Vagina (tissue), 2 donors: ENCODE measurements at places on chromosomes 2 and 18. TPM values are rescaled to one million over a fixed set of nuclear protein-coding genes. Genes with fewer than 3 reads are reported as not detected.

The UGT1A5 gene
- total RNA-seq = 1.2 TPM

DNA sequence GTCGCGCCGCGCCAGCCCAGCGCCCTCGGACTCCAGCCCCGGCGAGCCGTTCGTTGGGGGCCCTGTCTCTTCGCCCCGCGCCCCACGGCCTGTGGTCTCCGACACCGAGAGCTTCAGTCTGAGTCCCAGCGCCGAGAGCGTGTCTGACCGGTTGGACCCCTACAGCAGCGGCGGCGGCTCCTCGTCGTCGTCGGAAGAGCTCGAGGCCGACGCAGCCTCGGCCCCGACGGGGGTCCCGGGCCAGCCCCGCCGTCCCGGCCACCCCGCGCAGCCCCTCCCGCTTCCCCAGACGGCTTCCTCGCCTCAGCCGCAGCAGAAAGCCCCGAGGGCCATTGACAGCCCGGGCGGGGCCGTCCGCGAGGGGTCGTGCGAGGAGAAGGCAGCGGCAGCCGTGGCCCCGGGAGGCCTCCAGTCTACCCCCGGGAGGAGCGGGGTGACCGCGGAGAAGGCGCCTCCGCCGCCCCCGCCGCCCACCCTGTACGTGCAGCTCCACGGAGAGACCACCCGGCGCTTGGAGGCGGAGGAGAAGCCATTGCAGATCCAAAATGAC is 1.4 kb downstream of the PHLPP1 start:
- DNase-seq = no peak

The TPO gene
- 2.0 TPM for total RNA-seq

The SAG gene
- total RNA-seq = not detected

The SERPINB11 gene
- total RNA-seq = 8.6 TPM

DNA sequence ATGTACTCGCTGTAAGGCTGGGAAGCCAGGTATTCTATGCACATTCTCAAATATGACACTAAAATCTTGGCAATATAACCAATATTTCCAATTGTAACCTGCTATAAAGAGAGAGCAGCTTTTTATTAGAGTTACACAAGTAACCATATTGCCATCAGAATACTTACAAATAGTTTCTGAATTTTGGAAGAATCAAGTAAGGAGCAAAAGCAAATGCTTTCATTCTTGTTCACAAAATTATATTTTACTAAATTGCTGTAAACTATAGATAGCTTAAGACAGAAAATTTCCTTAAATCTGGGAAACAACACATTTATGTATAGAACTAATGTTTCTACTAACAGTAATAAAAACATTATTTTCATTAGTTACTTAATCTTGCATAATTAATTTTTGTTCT is 77.2 kb downstream of the EFEMP1 start:
- DNase-seq = no peak

DNA sequence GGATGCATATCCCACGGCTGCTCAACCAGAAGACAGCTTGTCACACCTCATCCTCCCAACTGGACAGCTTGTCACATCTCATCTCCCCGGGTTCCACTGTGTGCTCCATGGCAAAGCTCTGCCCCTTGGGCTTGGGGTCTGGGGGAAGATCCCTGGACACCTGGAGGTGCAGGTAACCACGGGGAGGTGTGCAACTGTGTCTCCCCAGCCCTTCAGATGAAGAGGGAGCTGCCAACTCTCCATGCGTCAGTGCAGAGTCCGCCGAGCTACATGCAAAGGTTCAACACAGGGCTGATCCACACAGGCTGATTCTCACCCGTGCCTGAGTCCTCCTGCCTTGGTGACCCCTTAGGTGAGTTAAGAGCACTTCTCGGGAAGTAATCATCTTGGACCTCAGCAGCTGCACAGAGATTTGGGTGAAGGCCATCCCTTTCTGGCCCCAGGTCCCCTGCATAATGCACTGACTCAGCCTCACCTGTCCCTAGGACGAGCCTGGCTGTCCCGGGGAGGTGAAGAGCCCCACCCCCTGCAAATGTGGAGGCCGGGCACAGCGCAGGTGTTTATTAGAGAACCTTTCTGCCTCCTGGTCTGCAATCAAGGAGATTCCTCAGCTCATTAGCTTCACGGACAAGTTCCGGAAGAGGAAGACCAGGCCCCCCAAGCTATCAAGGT is 157.9 kb downstream of the PXDN start:
- DNase-seq = no peak

- DNase-seq = no peak
Observed at GRCh38 chr2:68294913-68295312, 24.8 kb downstream of the CNRIP1 start.

DNA sequence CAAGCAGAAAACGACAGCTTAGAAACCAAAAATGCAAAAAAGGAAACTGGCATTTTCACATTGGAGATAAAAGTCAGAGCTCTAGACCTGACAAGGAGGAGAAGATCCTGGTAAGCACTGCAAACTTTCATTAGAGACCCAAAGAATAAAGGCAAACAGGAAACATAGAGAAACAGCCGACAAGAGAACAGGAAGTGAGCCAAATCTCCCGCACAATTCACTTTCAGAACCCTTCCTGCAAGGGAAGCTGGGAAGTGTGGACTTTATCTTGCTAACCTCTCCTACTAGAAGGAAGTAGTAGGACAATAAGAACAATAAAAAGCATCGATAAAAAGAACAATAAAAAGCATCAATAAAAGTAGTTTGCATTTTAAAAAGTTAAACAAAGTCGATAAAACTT is 417.8 kb upstream of the SPHKAP start:
- no peak for DNase-seq

The ABCG5 gene
- total RNA-seq = not detected

- DNase-seq = no peak
Observed at GRCh38 chr2:230048010-230048671, 20.6 kb downstream of the SLC16A14 start.

DNA sequence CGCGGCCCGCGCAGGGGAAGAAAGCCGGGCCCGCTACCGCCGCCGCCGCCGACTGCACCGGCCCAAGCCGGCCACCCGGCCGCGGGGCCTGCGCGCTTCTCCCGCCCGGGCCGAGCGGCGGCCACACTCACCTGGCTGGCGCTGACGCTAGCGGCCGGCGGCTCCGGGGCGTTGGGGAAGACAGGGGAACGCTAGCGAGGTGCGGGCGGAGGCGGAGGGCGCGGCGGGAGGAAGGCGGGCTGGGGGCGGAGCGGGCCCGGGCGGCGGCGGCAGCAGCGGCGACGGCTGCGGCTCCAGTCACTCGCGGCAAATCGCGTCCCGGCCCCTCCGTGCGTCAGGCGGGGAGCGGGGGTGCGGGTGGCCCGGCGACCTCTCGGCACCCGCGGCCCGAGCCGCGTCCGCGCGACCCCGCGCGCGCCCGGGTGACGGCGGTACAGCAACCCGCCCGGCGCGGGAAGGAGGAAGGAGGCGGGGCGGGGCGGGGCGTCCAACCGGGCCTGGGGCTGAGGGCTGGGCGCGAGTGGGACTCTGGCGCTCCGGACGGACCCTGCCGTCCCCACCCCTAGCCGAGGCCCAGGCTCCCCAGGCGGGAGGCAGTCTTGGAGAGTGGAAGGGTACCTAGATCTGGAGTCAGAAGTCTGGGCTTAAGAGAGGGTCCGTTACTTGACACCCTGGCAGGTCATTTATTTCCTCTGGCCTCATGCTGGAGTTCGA is at the start of gene SESTD1:
TSS of gene SESTD1 (minus strand) at position 465 of the 714 bp plus-strand sequence. CDS start 72,991 bp downstream, outside the sequence.
- no peak for DNase-seq

The SLC9A2 gene
- not detected for total RNA-seq

DNA sequence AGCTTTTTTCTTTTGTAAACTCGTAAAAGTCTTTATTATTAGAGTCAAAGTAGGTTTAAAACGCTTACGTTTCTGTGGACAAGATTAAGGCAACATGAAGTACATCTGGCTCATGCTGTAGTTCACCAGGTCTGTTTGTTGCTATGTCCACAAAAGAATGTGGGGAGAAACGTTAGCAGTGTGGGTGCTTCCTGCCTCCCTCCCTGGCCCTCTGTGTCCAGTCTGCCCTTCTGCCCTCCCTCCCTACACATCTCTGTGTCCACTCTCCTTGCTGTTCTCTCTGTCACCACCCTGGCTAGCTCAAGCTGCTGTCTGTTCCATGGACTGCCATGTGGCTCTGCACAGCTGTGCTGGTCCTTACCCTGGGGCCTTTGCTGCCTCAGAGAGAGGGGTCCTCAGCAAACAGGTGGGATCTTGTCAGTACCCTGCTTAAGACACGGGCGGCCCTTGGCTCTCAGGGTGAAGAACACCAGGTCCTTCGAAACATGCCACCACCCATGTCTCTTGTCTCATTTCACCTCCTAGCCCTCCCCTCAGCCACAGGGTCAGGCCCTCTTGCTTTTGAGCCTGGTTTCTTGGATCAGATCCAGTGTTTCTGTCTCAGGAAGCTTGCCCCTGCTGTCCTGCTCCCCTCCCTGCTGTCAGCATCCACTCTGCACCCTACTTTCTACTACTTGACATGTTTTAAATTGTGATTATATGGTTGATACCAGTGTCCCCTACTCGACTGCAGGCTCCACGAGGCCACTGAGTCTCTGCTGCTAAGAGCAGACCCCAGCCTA is 79.2 kb downstream of the LIMS1 start:
- no peak for DNase-seq

The GALNT3 gene
- total RNA-seq = 7.4 TPM
